GM10248 (cell line): ENCODE measurements at places on chromosomes 7 and 10.

- no peak for DNase-seq
Measured at GRCh38 chr10:21712975-21713374, 178.9 kb downstream of the MLLT10 start.

DNA sequence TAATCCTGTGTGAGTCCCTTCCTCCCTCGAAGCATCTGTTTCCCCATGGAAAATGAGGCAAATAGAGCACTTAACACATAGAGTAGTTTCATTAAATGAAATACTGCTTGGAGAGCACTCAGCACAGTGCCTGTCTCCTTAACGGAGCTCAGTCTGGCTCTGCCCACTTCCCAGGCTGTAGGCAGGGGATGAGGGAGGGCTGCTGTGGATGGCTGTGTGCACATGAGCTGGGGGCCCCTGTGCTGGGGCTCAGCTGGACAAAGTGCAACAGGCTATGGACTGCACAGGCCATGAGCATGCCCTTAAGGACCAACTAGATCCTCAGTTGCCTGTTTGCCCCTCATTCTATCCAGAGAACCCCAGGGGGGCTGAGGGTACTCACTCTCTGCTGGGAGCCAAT lies 14.5 kb downstream of the ZCCHC24 start:
- no peak for DNase-seq

DNA sequence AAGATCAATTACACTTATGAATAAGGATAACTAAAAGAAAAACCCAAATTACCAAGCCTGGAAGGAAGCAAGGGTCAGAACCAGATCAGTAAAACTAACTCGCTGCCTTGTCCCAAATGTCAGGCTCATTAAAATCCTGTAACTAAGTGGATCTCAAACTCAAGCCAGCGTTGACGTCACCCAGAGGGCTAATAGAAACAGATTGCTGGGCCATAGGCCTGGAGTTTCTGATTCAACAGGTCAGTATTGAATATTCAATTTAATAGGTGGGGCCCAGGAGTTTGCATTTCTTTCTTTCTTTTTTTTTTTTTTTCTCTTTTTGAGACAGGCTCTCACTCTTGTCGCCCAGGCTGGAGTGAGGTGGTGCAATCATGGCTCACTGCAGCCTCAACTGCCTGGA lies 397.0 kb downstream of the CALN1 start:
- no peak for DNase-seq

GRCh38 chr7:116724560-116725231 lies 52.7 kb downstream of the MET start:
- DNase-seq: no peak

GRCh38 chr10:33657154-33657908 lies 322.9 kb upstream of the NRP1 start:
- no peak for DNase-seq

GRCh38 chr10:53331460-53331859 lies 558.9 kb upstream of the MBL2 start:
- no peak for DNase-seq

DNA sequence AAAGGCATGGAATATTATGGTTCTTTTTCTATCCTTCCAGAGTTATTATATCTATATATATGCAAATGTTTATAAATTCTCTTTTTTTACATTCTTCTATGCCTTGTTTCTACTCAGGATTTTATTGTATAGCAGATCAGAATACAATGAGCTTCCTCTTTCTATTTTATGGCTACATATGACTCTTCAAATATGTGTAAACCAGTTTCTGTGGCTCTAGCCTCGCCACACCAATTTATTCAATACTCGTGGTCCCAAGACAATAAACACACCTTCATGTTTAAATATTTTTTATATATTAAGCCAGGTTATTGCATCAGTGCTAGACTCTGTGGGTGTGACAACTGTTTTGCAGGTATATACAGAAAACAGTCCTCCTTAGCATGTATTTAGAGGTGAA lies 237.5 kb upstream of the MKLN1 start:
- DNase-seq: no peak

GRCh38 chr10:90417029-90417428 lies 440.8 kb downstream of the HTR7 start:
- no peak for DNase-seq

DNA sequence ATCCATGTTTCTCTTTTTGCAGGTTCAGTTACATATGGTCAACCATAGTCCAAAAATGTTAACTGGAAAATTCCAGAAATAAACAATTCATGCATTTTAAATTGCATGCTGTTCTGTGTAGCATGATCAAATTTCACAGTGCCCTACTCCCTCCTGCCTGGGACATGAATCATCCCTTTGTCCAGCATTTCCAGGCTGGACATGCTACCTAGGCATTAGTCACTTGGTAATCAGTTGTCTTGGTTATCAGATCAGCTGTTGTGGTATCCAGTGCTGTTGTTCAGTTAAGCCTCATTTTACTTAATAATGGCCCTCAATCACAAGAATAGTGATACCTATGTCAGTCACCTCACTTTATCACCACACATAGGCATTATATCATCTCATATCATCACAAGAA lies 7.3 kb upstream of the PNLIP start:
- no peak for DNase-seq

DNA sequence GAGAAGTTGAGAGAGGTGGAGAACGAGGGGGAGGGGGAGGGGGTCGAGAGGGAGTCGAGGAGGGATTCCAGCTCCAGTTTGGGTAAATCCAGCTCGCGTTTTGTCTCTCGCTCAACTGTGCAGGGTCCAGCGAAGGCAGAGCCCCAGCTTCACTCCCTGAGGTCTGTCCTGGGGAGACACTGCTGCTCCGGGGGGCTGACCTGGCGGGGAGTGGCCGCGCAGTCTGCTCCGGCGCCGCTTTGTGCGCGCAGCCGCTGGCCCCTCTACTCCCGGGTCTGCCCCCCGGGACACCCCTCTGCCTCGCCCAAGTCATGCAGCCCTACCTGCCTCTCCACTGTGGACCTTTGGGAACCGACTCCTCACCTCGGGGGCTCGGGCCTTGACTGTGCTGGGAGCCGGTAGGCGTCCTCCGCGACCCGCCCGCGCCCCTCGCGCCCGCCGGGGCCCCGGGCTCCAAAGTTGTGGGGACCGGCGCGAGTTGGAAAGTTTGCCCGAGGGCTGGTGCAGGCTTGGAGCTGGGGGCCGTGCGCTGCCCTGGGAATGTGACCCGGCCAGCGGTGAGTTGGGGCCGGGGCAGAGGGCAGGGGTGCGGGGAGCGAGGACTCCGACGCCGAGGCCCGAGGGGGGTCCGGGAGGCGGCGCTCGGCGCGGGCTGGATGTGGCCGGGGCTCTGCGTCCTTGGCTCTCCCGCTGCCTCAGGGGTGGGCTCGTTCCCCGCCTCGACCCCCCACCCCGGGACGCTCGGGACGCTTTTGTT lies at the start of gene TET1:
Gene TET1, plus strand, starts transcription at position 152 of the 757 bp plus-strand sequence. CDS start 12,002 bp downstream, outside the sequence.
- DNase-seq: peak; percentile 31

DNA sequence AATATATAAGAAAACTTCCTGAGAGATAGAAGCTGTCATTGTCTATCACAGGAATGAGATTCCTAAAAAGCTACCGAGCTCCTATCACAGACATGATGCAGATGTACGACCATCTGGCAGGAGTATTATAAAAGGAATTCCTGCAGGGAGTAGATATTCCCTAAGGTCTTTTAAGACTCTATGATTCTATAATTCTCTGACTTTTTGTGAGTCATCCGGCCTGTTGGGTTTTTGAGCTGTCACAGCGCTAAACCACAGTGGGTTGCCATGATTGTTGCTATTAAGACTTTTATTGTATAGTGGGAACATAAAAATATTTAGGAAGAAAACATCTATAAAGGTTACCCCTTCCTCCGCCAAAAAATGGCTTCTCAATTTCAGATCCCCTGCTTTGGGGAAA lies 223.4 kb downstream of the BMPER start:
- DNase-seq: no peak

DNA sequence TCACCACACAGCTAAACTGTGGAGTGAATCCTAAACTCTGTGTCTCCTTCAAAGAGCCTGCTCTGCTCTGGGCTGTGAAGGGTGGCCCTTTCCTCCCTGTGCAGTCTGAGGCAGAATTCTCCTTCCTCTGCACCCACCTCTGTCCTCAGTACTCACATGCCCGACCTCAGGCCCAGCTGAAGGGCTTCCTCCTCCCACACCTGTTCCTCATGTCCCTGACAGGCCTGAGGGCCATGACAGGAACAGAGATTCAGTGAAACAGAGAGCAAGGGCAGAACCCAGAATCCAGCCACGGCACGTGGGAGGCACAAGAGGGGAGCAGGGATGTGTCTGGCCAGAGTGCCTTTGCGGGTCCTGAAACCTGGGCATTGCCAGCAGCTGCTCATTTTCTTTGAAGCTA lies 13.9 kb downstream of the CREB3L2 start:
- peak; percentile 47 for DNase-seq

GRCh38 chr7:522071-522950 lies 2.7 kb upstream of the PDGFA start:
- DNase-seq: peak; percentile 73

DNA sequence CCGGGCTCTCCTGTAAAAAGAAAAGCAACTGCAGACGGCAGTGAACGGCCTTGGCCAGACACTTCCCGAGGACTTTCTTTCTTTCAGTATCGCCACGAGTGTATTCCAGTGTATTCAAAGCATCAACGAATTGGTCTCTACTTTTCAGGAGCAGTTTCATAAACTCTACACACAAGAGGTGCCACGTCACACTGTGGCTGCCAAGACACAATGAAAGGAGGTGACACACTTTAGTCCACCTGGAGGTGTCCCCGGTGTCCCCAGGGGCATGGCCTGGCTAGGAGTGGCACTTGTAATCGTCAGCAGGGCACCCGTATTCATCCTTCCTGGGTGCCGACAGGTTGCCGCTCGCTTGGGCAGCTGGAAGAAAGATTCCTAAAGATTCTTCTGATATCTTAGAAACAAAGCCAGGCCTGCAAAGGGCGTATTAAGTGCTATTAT lies 5.0 kb downstream of the TNS3 start:
- no peak for DNase-seq

DNA sequence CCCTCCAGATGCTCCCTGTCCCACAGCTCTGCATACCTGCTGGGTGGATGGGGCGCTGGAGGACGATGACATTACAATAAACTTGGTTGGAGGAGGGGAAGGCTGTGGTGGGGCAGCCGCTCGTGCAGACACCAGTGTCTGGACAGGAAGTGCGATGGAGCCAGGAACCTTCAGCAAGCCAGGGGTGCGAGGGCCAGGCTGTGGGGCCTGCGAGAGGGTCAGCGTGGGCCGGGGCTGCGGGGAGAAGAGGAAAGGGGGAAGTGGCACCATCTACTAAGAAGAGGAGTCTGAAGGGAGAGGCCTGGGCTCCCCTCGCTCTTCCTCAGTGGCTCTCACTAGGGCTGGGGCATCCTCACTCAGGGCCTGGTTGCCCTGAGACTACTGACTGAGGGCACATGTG lies 6.4 kb downstream of the AP4M1 start:
- no peak for DNase-seq

DNA sequence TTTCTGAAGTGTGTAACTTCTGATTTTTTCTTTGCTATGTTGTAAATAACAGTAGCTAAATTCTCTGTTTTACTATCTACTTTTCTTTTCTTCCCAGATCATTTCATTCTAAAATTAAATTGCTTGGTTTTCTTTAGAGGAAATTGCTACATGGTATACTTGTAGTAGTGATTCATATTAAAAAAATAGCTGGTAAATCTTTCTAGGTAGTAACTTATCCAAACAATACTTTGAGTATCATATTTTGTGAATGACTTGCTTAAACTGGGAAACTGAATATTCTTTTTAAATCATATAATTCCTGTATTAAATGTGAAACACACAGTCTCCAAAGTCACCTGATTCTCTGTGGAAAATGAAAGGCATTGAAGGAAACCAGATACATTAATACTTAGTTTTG lies 85.5 kb downstream of the ZNRF2 start:
- DNase-seq: no peak

GRCh38 chr7:139265673-139266072 lies 34.6 kb downstream of the UBN2 start:
- no peak for DNase-seq

GRCh38 chr7:43244784-43245183 lies 132.3 kb downstream of the HECW1 start:
- DNase-seq: no peak

GRCh38 chr10:22379059-22379458 lies 33.8 kb downstream of the SPAG6 start:
- peak; percentile 39 for DNase-seq

GRCh38 chr10:84008878-84009277 lies 130.4 kb upstream of the GHITM start:
- peak; percentile 50 for DNase-seq

DNA sequence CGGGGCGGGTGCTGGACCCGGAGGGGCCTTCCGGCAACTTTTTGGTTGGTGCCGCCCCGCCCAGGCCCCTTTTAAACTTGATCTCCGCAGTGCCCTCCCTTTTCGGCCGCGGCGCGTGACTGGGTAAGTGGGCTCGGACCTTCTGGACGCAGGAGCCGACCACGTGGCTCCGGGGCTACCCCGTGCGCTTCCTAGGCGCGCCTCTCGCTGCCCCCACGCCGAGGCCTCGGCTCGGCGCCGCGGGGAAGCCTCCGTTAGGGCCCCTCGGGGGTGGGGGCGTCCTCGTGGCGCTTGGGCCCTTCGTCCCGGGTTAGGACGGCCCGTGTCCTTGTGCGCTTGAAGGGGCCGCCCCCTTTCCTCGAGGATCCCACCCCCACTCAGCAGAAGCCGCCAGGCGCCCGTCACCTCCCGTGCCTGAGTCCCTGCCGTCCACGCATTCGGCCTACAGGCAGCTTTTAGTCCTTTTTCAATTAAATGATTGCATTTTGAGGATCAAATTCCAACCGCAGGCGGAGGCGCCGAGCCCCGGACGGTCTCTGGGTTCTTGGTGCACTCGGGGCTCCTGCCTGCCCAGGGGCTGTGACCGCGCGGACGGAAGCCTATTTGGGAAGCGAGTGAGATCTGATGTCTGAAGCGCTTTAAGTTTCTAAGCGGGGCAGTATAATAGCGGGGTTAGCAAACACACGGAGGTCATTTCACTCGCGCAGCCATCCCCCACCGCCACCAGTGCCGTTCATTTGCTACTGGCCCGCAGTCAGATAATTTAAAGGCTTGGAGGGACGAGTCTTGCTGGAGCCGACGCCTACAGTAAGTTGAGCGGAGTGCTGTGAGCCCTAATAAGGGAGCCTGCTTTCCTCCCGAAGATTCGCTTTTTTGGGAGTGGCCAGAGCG lies 31.8 kb upstream of the TOMM7 start:
- peak; percentile 96 for DNase-seq

GRCh38 chr7:129366-130221 lies 62.8 kb upstream of the FAM20C start:
- DNase-seq: no peak

DNA sequence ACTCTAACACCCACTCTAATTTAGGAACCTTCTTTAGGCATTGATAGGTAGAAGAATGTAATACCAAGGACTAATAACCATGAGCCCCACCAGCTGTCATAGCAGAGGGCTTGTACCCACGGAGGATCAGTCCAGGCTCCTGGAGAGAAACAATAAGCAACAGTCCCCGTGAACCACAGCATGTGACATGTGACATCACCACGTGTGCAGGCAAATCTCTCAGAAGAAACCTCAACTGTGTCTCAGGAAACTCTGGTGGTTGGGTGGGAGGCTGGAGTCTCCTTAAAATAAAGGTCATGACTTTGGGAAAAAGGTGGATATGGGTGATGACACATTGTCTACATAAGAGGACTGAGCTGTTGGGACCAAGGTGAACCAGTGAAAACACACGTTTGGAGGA lies 653.9 kb upstream of the FOXK1 start:
- no peak for DNase-seq
